ENCODE measurements at places on chromosomes 2 and 18.

- no peak for DNase-seq
Observed at GRCh38 chr2:126662621-126663020, 6.7 kb downstream of the GYPC start.

DNA sequence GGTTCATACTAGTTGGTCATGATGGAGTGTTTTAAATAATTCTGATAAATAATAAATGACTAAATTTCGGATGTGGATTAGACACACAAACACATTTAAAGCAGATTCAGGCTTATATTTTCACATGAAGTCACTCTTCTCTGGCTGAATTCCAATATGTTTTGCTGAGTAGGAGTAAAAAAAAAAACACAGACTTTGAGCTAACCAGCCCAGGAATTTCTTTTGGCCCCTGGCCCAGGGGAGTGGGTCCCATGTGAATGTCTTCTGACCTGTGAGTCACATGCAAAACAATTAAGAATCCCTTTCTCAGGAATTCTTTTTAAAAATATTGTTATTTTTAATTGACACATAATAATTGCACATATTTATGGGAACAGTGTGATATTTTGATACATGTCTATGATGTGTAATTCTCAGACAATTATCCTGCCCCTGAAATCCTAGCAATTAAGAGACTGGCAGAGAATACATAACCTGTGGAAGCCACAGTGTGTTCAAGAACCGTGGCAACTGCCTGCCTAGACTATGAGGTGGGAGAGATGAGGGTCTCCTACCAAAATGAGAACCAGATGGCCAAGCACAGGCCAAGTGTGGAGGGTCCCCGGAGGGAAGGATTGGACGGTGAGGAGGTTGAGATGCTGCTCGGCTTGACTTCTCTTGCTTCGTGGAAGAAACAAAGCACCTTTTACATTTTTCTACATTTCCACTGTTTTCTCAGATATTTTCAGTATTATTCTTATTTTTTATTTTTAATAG lies 236.4 kb downstream of the PIEZO2 start:
- DNase-seq: no peak

- DNase-seq: no peak
Observed at GRCh38 chr2:158748926-158749590, 46.1 kb upstream of the DAPL1 start.

GRCh38 chr2:133434959-133435668 lies 133.1 kb downstream of the NCKAP5 start:
- DNase-seq: no peak

- DNase-seq: no peak
Observed at GRCh38 chr2:236887953-236888793, 197.5 kb upstream of the COPS8 start.

DNA sequence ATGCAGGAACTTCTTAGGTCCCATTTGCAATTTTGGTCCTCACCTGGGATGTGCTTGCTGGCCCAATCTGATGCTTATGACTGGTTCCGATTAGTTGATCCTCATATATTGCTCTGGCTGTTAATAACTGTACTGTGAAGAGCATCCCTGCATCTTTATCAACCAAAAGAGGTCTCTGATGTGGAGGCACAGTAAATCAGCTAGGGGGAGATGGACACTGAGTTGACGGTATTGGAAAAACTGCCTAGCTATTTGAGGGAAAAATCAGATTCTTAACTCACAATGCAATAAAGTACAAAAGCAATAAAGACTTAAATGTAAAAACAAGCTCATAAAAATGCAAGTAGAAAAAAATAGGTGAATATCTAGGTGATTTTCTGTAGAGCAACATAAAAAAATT lies 188.0 kb upstream of the TCF4 start:
- no peak for DNase-seq

- DNase-seq: no peak
Observed at GRCh38 chr2:53500181-53500580, 267.4 kb upstream of the CHAC2 start.

GRCh38 chr18:39942702-39943101 lies 2012.3 kb upstream of the PIK3C3 start:
- no peak for DNase-seq

GRCh38 chr2:175003875-175004729 lies 1.1 kb downstream of the CHN1 start:
- DNase-seq: no peak

DNA sequence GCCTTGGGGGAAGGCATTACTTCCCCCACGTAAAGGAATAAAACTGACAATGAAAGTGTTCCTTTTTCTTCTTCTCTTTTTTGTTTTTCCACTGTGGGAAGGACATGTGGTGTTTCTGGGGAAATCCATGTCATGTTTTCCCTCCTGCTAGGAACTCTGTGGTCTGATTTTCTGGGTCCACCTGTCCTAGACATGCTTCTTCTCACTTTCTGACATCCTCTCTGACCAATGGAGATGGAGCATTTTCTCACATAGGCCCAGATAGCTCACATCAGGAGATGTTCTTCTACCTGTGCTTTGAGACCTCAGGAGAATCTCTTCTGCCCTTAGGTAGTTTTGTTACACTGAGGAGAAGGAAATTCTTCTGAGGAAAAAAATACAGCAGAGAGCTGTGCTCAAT lies 252.0 kb upstream of the SIX3 start:
- no peak for DNase-seq

DNA sequence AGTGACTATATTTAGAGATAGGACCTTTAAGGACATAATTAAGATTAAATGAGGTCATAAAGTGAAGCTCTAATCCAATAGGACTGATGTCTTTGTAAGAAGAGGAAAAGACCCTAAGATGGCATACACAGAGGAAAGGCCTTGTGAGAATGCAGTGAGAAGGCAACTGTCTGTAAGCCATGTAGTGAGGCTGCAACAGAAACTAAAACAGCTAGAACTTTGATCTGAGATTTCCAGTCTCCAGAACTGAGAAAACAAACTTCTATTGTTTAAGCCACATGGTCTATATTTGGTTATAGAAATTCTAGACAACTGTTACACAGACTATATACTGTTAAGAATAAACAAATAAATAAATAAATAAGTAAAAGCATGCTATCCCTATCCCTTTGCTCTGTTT lies 276.8 kb downstream of the CNTNAP5 start:
- no peak for DNase-seq

- no peak for DNase-seq
Observed at GRCh38 chr2:235206980-235207579, 255.3 kb downstream of the SH3BP4 start.

DNA sequence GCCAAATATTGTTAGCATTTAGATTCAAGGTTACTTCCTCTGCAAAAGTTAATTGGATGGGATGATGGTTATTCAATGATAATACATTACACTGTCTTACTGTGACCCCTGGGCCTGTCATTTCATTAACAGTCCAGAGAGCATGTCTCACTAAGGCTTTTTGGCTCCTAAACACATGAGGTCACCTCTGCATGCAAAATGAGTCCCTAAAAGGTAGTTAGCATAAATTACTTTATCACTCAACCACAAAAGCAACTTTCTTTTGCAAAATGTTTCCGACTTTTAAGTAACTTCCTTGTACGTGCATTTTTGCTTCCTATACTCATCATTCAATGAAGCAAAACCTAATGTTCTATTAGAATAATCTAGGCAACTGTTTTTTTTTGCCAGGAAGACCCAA lies 16.8 kb upstream of the AGFG1 start:
- DNase-seq: no peak

GRCh38 chr2:196415384-196415783 lies 224.1 kb upstream of the CCDC150 start:
- no peak for DNase-seq

GRCh38 chr2:20126469-20126868 lies 75.0 kb upstream of the LAPTM4A start:
- DNase-seq: no peak

- DNase-seq: no peak
Observed at GRCh38 chr18:48408727-48409590, at the start of gene ZBTB7C. Gene ZBTB7C, minus strand, starts transcription at chr18:48409383.

- DNase-seq: no peak
Observed at GRCh38 chr2:102367331-102367971, 11.9 kb downstream of the IL18R1 start.

- DNase-seq: no peak
Observed at GRCh38 chr18:72697706-72698105, 153.6 kb upstream of the CBLN2 start.

GRCh38 chr18:8515142-8515865 lies 93.9 kb upstream of the RAB12 start:
- DNase-seq: no peak

GRCh38 chr2:176099159-176099727 lies 352 bp upstream of the HOXD12 start:
- DNase-seq: no peak

DNA sequence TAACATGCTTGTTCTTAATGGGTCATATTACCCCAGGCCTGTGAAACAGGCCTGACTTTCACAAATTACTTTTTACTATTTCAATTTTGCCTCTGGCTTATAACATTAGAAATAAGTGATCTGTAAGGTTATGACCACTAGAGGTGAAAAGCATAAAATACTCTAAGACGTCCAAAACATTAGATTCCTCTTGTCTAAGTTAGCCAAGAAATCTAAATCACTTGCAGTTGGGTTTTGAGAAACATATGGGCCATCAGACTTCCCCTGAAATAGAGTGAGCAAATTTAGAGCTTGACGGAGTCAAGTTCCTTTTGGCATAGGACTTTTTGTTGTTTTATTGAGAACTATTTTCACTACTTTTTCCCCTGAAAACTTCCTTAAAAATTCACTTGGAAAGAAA lies 32.7 kb upstream of the RIT2 start:
- DNase-seq: no peak

GRCh38 chr2:218125095-218125494 lies 733 bp upstream of the CXCR2 start:
- DNase-seq: no peak

- DNase-seq: no peak
Observed at GRCh38 chr18:50334546-50335152, 40.2 kb upstream of the SKA1 start.

GRCh38 chr2:190600293-190601103 lies 48.4 kb upstream of the NAB1 start:
- no peak for DNase-seq

- DNase-seq: no peak
Observed at GRCh38 chr2:151771599-151772358, 37.5 kb upstream of the NEB start.

DNA sequence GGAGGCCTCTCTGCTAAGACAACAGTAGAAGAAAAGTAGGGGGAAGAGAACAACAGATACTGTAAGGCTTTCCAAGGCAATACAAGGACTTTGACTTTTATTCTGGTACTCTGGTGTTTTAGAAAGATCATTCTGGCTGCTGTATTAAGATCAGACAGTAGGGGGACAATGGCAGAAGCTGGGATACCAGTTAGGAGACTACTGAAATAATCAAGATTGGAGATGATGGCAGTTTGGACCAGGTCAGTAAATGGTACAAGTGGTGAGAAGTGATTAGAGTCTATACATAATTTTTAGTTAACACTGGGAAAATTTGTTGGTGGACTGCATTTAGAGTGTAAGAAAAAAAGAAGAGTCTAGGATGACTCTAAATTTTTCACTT lies 139.7 kb downstream of the ROCK1 start:
- no peak for DNase-seq

DNA sequence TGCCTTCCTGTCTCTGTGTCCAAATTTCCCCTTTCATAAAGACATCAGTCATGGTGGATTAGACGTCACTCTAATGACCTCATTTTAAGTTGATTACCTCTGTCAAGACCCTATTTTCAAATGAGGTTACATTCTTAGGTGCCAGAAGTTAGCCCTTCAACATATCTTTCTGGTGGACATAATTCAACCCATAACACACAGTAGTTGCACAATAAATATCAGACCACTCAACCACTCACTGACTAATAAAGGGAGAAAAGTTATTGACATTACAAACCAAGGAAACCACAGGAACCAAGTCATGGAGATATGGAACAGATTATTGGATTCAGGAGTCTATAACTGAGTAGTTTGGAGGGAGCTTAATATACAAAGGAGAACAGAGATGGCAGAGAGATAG lies 377.4 kb upstream of the ACVR2A start:
- no peak for DNase-seq

DNA sequence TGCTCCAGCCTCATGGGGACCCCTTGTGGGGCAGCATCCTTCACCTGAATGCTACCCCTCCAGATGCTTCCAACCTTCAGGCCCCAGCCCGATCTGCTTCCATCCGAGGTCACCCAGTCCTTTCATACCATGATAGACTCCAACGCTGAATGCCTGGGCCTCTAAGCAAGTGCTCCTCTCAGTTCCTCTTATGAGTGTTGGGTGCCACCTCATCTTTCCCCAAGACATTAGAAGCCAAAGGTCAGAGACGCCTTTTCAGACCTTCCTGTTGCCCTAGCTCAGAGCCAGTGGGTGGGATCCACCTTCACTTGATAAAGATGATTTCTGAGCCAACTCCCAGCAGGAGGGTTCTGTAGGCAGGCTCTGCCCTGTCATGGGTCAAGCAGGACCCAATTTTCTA lies 174.5 kb upstream of the MGAT5 start:
- no peak for DNase-seq

DNA sequence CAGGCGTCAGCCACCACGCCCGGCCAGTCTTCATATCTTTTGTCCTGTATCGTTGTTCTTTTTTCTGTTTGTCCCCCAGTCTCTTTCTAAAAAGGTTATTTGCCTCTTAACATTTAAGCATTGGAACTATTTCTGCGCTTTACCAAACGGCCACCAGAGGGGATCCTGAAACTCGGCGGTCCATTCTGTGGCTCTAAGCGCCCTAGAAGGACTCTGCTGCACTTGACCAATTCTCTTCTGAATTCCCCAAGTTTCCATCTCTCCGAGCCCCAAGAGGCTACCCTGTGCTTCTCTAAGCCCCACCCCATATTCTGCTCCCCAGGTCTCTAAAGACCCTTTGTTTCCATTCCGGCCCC lies 33.1 kb upstream of the REG3G start:
- DNase-seq: no peak

DNA sequence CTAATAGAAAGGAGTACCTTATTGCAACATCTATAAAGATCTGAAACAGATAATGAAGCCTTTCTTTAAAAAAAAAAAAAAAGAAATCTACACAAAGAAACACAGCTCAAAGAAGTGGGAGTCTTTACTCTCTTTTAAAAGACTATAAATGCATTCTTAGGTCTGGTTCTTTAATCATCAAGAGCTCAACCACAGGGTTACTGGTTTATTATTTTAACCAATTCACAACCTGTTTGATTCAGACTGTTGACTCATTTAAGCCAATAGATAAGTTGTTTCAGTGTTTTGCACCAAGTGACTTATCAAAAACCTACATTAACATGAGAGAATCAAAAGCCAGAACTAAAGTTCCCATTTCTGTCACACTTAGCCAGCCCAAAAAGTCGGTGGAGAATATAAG lies 93.1 kb downstream of the TCF4 start:
- no peak for DNase-seq

- no peak for DNase-seq
Observed at GRCh38 chr18:64799376-64799775, 650.5 kb upstream of the LINC00305 start.

GRCh38 chr18:11005528-11005927 lies 143.8 kb downstream of the PIEZO2 start:
- DNase-seq: no peak
